ENCODE measurements at places on chromosomes 12 and 14. TPM values are rescaled to one million over a fixed set of nuclear protein-coding genes. Genes with fewer than 3 reads are reported as not detected.

RHOJ gene
- total RNA-seq: 0.32 TPM

MORN3 gene
- not detected for total RNA-seq

- DNase-seq: no peak
These were observed 105.5 kb upstream of the MAP1LC3B2 start for GRCh38 chr12:116453631-116454030.

- no peak for DNase-seq
These were observed 633 bp upstream of the RNU4-2 start for GRCh38 chr12:120292411-120292660.

GRCh38 chr12:128813392-128813791 lies 10.4 kb downstream of the SLC15A4 start:
- DNase-seq: peak; percentile 65
